Hematopoietic multipotent progenitor cell treated with erythropoietin and hydrocortisone succinate and interleukin-3 and kit ligand, for 17 days (in vitro differentiated cells): ENCODE measurements at places on chromosomes 12 and 14.

DNA sequence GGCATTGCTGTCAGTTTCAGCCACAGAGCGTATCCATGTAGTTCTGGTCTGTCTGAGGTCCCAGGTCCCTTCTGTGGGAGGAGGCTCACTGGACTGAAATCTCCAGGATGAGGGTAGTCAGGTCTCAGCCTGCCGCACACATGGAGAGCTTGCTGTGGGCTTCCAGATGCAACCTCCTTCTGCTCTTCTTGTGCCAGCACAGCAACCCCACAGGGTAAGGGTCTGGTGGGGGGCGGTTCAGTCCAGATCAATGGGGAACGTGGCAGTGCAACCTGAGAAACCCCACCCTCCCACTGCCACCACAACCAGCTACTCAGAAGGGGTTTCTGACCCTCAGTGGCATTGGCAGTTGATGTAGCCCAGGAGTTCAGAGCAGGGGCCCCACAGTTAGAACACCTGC is 61.2 kb downstream of the BEGAIN start:
- DNase-seq, result no peak

DNA sequence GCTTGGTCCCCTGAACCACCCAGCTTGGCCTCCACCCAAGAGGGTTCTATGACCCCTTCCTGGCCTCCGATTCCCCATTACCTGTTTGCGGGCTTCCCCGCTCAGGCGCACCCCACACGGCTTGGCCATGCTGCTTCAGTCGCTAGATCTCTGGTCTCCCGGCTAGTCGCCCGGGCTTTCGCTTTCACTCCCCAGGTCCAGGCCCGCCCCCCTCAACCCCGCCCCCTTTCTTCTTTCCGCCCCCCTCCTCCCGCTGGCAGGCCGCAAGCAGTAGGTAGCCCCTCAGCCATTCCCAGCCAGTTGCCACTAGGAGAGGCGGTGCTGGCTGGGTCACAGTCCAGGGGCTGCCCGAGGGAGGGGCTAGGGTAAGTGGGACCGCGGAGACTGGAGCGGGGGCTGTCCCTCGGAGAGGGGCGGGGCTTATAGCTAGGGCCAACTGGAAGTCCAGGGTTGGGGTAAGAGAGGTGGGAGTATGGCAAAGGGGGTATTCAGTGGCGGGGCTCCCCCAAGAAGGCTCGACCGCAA is at the start of gene PSME2:
TSS of gene PSME2 (minus strand) at position 158 of the 525 bp plus-strand sequence. CDS start at position 129, 29 bp downstream.
- peak; percentile 85 for DNase-seq

DNA sequence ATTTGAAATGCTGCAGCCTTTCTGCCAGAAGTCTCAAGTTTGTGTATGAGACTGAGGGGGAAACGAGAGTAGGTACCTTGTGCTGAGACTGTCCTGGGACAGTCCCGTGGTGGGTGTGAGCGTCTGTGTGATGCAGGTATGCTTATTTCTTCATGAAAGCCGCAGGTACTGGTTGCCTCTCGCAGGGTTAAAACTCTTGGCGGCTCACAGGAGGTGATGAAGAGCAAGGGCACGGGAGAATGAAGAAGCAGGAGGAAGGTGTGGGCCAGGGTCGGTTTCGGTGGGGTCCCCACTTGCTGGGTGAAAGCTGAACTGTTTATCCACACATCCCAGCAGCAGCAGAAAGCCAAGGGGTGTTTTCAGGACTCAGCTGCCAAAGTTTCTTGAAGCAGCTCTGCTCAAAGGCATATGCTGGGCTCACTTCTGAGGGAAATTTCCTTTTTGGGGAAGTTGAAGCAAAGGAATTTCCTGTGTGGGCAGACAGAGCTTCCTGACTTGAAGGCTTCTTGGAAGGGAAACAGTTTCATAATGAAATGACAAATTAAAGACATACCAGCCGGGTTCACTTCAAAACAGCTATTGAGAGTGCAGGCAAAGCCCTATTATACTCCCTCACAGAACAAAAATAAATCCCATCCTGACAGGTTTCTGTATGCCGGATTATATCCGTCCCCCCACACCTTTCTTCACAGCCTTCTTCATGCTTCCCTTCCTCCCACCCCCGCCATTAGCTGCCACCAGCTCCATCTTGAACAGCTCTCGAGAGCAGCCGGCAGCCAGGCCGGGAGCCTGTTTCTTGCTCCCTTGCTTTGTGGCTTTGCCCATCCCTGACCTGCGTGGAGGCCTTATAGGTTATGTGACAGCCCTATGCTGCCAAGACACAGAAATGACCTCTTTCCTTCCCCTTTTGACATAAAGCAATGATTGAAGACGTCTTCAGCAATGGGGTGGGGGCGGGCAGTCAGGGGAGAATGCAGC is 116.6 kb downstream of the ETV6 start:
- DNase-seq, result no peak

- DNase-seq, result no peak
Measured at GRCh38 chr12:89568484-89568883, 42.6 kb upstream of the POC1B start.

GRCh38 chr14:55123852-55124639 is 5.0 kb upstream of the LGALS3 start:
- DNase-seq, result no peak

- peak; percentile 93 for DNase-seq
Measured at GRCh38 chr12:111438481-111438880, 32.8 kb downstream of the SH2B3 start.

DNA sequence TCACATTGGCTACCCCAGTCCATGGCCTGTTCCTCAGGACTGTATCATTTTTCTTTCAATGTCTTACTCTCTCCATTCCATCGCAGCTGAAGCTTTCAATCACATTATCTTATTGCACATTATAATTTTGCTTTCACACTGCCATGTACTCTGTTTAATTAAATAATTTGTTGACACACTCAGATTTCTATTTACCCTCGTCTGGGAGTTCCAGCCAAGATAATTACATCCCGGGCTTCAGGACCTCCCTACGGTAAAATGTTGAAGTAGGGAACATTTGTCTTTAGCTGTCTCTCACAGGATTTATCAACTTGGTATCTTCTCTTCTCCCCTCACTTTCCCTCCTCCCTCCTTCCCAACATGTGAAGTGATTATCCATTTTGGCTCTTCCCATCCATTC is 177.2 kb upstream of the RASSF8 start:
- DNase-seq, result no peak

GRCh38 chr14:32109676-32110547 is 32.8 kb downstream of the ARHGAP5 start:
- no peak for DNase-seq

DNA sequence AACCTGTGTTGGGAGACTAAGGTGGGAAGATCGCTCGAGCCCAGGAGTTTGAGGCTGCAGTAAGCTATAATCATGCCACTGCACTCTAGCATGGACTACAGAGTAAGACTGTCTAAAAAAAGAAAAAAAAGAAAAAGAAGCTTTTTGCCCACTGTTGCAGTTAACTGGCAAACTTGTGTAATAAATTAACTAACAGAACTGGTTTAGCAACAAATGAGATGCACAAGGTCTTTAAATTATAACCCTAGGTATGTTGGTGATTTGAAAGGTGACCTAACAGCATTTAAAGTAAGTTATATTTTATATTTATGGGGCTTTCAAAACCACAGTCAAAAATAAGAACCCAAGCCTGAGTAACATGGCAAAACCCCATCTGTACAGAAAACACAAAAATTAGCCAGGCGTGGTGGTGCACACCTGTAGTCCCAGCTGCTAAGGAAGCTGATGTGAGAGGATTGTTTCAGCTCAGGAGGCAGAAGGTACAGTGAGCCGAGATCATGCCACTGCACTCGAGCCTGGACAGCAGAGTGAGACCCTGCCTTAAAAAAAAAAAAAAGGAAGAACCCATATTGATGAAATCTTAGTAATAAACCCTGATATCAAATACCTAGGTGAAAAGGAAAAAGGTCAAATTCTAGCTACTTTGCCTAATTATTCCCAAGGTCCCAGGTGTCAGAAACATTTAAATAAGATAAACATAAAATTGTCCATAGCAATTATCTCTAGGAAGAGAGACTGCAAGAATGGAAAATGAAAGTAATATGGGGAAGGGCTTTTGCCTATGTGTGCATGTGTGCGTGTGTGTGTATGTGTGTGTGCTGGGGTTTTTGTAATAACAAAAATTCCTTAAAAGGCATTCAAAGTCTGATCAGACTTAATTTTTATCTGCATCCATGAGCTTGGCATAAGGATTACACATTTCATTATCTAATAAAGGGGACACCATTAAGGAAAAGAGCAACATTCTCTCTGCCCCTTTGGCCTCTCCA is 15.4 kb downstream of the SYNE2 start:
- no peak for DNase-seq

GRCh38 chr12:108918960-108919642 is 39.2 kb downstream of the DAO start:
- no peak for DNase-seq
